Ammon's horn (tissue), 1 donor: ENCODE measurements at places on chromosomes 4 and X.

- DNase-seq: no peak
Observed at GRCh38 chrX:53319614-53320542, 38.5 kb upstream of the IQSEC2 start.

- DNase-seq: no peak
Observed at GRCh38 chrX:96776966-96777365, 92.3 kb downstream of the DIAPH2 start.

- no peak for DNase-seq
Observed at GRCh38 chr4:176230836-176231235, 35.5 kb upstream of the SPATA4 start.

DNA sequence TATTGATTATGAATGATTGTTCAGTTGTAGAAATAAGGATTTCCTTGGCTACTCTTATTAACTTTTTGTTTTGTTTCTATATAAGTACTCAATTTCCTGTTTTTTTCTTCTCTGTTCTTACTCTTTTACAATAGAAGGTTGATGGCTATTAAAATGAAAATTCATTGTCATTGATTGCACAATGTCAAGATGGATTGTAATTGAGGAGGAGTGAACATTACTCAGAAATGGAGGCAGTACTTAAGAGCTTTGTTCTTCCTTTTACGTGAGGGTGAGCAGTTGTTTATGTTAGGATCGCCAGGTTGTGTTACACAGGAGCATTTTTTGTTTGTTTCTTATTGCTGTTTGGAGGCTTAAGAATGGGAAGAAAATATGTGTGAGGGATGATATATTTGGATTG lies 2062.4 kb downstream of the ARAP2 start:
- no peak for DNase-seq

GRCh38 chrX:43096830-43097229 lies 318.9 kb upstream of the PPP1R2C start:
- DNase-seq: no peak

DNA sequence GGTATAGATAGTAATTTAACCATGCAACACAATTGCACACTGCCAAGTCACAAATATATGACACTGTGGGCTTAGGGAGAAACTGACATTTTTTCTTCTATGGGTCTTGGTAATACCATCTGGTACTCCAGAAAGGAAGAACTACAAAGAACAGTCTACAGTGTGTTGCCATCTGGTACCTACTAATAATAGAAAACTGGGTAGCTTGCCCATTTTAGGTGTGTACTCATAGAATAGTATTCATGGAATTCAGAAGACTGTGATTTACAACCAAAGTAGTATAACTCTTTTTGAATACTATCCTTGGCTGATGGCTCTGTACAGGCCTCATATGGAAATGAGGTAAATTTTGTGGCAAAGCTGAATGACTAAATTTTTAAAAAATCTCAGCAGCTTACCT lies 132.6 kb upstream of the RPS6KA6 start:
- no peak for DNase-seq

- no peak for DNase-seq
Observed at GRCh38 chr4:85571008-85571407, 96.1 kb downstream of the ARHGAP24 start.

- DNase-seq: no peak
Observed at GRCh38 chrX:150257353-150258175, 105.6 kb upstream of the MAMLD1 start.

DNA sequence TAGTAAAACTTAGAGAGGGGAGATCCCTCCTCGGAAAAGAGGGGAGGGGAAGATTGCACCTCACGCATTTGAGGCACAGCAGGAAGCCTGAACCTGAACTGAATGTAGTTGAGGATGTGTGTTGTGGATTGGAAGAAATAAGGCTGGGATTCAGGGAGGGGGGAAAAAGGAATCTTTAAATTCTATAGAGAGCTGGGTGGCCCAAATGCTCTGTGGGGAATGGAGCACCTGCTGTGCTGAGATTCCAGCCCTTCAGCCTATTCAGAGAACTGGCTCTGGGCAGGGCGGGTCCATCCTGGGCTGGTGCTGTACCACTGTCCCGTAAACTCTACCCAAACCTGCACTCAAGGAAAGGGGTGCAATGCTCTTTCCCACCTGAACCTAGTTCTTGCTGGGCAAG lies 4.1 kb downstream of the FOXO4 start:
- DNase-seq: no peak

GRCh38 chr4:3293401-3294391 lies 875 bp downstream of the RGS12 start:
- DNase-seq: no peak
